ENCODE measurements at places on chromosomes 2 and 18.

- DNase-seq = no peak
Observed at GRCh38 chr18:62339106-62339988, 14.2 kb downstream of the TNFRSF11A start.

- no peak for DNase-seq
Observed at GRCh38 chr2:184534986-184535385, 63.3 kb upstream of the ZNF804A start.

DNA sequence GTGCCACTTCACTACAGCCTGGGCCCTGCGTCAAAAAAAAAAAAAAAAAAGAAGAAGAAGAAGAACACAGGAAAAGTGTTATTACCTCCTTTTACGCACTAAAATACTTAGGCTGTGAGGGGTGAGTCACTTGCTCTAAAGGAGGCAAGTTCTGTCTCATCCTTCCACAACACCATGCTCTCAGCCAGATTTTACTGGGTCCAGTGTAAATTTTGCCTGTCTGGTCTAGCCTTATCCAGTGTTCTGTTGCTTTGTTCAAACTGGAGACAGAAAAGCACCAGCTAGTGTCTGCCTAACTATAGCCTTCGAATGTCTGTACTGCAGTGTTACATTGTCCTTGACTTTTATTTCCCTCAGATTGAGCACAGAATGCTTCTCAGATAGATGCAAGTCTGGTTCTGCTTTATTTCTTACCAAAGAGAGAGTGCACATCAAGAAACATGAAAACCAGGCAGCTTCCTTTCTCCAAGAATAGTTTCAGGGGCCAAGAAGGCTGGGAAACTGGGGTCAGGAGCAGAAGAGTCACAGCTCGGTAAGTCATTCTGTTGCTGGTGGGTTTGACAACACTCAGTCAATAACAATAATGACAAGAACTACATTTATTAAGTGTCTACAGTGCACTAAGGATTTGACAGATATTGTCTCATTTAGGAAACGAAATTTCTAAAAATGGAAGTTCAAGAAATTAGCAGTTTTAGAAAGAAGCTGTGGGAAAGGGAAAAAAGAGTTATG lies 3.1 kb upstream of the MSGN1 start:
- no peak for DNase-seq

- no peak for DNase-seq
Observed at GRCh38 chr18:14949800-14950664, 202.1 kb downstream of the ANKRD30B start.

- no peak for DNase-seq
Observed at GRCh38 chr2:11179899-11180298, 24.6 kb downstream of the SLC66A3 start.

GRCh38 chr18:32893915-32894314 lies 121.1 kb upstream of the KLHL14 start:
- no peak for DNase-seq

GRCh38 chr2:235594041-235594440 lies 100.2 kb downstream of the AGAP1 start:
- DNase-seq = no peak

GRCh38 chr2:97706112-97706511 lies 7.3 kb upstream of the ZAP70 start:
- DNase-seq = no peak

GRCh38 chr2:217945530-217945929 lies 57.3 kb downstream of the TNS1 start:
- no peak for DNase-seq

DNA sequence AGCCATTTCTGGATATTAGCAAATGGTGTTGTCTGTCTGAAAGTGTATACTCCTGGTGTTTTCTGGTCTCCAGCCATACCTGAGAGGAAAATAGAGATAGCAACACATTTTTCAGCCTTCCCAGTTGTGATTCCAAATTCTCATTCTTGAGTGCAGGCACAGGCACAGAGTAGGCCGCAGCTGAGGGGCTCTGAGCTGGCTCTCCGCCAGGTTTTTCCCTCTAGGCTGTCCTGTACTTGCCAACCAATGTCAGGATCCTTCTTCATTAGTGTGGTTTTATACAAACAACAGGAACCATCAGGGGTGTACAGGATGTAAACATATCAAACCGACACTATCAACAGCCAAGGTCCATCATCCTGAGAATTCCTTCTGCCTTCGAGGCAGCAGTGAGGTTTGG lies 1733.6 kb upstream of the CELF4 start:
- no peak for DNase-seq

- DNase-seq = no peak
Observed at GRCh38 chr2:64259312-64259711, 115.1 kb upstream of the PELI1 start.

- no peak for DNase-seq
Observed at GRCh38 chr2:143717536-143718168, 588.4 kb downstream of the ARHGAP15 start.

GRCh38 chr18:39007031-39007902 lies 1441.7 kb upstream of the CELF4 start:
- no peak for DNase-seq

DNA sequence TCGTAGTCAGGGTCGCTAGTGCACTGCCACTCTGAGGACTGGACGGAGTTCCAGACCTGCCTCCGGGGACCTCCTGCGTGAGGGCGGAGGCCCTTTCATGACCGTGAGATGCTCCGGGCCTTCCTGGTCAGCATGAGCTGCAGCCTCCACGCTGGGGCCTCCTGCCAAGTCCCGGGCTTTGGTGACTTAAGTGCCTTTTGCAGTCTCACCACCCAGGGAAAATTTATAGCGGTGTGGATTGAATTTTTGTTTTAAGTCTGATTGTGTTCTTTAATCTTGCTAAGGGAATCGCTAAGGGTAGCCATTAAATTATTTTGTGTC lies 33.6 kb downstream of the CHRNA1 start:
- DNase-seq = no peak
